ENCODE measurements at places on chromosomes 4 and X. TPM values are rescaled to one million over a fixed set of nuclear protein-coding genes. Genes with fewer than 3 reads are reported as not detected.
A peak's percentile ranks its signal among the peaks of the same experiment; 100 is the strongest.

ABCE1 gene
- total RNA-seq, result 33.1 TPM

LRIT3 gene
- 0.11 TPM for total RNA-seq

GRCh38 chr4:175891851-175892250, 79.8 kb upstream of the GPM6A start:
- no peak for DNase-seq

PAGE2B gene
- not detected for total RNA-seq

INTS6L gene
- 9.3 TPM for total RNA-seq

DNA sequence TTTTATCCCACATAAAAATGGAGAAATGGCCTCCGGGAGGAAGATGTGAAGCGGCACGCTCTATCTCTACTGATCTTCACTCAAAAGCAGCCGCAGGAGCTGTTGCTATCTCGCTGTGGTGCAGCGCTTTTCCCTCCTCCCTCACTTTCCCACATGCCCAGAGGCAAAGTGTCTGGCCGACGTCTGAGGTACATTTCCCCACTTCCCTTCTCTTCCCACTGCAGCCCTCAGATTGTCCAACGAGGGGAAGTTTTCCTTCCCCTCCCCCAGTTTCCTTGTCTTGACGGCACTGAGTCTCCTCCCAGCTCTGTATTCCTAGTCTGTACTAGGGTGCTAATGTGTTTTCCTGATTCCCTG, 660 bp upstream of the COL25A1 start:
- DNase-seq, result peak; percentile 16

Data from right cardiac atrium (tissue), 5 donors.